ENCODE measurements at places on chromosomes 3 and 15.

DNA sequence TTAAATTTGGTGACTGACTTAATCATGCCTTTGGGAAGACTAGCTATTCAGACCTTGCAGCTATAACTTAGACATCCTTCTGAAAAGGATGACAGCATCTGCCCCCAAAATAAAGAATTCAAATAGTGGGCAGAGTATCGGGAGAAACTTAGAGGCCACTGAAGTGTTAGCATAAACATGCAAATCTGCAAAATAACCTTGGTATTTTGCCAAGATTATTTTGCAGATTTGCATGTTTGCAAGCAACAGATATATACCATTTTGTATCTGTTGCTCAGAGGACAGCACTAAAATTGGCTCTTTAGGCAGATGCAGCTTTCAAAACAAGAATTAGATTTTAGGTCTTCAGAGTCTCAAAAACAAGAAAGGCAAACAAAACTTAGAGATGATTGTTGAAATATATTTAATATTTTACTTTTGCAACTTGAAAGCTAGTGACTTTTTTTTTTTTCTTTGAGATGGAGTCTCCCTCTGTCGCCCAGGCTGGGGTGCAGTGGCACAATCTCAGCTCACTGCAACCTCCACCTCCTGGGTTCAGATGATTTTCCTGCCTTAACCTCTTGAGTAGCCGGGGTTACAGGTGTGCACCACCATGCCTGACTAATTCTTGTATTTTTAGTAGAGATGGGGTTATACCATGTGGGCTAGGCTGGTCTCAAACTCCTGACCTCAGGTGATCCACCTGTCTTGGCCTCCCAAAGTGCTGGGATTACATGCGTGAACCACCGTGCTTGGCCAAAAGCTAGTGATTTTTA is 47.8 kb downstream of the KBTBD8 start:
- no peak for DNase-seq

DNA sequence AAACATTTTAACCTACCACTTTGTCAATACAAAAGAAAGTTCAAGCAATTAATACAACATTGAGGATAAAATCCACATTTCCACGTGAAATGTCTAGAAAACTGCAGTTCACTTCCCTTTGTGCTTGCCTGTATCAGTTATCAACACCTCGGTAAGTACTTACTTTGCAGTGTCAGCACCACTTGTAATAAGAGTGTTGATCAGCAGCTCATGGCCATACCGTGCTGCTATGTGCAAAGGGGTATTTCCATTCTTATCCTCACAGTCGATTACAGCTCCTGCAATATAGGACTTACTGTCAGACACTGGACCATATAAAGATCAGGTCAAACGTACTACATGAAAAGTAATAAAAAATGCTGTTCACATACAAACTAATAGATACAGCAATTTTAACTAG is 84.4 kb downstream of the ANKRD28 start:
- no peak for DNase-seq

DNA sequence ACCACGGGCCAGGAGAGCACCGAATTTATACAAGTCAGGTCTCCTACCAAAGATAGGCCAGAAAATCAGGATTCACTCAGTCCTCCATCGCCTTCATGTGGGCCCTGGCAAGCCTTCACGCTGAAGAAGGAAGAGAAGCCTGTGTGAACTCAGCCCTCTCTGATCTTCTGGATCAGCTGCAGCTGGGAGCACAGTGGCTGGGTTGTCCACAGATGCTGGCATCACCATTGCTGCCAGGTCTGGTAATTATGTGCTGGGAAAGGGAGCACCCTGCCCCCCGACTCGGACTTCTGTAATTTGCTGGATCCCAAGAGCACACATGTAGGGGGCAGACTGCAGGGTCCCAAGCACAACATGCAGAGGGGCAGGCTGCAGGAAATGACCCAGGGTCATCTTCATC is 12.4 kb upstream of the PDE8A start:
- no peak for DNase-seq

GRCh38 chr3:175619369-175619768 is 760.2 kb downstream of the NAALADL2 start:
- no peak for DNase-seq

DNA sequence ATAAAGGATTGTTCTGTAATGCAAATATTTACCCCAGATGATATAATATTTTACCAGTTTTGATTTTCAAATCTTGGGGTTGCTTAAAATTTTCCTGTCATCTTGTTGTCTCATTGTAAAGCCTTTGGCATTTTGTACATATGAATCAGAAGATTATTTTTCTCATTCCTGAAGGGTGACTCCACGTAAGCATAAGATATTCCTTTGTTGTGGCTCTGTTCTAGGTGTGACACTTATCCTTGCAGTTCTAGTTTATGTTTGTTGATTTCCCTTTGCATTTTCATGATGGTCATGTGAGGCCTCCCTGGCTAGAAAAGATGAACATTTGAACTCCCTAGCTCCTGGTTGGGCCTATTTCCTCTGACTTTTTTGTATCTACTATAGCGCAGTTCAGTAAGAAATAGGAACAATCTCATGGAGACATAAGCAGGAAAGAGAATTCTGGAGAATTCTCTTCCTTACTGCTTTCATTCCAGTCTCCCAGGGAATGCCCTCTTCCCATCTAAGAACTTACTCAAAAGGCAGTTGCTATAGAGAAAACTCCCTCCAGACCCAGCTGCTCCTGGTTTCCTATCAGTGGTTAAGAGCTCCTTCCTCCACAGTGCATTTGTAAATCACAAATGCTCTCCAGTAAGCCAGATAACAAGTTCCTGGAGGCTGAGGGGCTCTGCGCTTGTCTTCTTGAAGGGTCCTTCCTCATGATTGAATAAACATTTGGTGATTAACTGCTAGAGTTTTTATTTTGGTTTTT is 124.7 kb downstream of the WNT5A start:
- DNase-seq = no peak
